ENCODE measurements at places on chromosomes 16 and 17.

GRCh38 chr16:46591257-46591656 lies 29.9 kb downstream of the SHCBP1 start:
- DNase-seq = no peak

DNA sequence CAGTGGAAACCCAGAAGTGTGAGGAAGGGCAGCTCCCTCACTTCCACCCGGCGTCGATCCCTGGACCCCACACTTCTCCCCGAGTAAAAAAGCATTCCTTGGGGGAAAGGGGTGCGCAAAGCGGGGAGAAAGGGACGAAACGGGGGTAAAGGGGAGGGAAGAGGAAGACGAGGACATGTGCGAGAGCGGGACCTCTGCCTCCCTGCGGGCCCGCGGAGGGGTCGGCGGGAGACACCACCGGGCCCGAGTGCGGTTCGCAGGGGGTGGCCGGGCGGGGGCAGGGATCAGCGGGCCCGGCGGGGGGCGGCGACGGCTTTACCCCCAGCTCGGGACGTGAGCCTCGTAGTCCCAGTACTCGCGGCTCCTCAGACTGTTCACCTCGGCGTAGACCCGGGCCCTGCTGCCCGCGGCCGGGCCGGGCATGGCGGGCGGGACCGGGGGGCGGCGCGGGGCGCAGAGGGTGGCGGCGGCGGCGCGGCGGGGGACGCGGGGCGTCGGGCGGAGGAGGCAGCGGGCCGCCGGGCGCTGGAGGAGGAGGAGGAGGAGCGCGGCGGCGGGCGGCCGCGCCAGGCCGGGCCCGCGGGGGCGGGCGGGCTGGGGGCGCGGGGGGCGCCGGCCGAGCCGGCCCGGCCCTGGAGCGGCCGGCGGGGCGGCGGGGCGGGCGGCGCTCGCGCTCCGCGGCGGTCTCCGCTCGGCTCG lies 443 bp downstream of the CSNK2A2 start:
- no peak for DNase-seq

DNA sequence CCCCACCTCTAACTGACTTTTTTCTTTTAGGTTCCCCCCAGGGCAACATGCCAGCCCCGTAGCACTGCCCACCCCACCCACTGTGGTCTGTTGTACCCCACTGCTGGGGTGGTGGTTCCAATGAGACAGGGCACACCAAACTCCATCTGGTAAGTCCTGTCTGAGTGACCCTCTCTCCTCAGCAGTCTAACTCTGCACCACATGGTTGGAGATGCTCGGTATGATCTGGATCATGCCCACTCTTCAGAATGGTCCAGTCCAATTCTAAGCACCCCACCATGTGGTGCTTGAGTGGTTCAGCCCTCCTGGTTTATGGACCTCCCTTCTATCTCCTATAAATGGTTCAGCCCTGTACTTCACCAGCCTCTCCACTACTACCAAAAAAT lies 5.9 kb downstream of the KDM6B start:
- DNase-seq = peak; percentile 48

GRCh38 chr16:29990883-29991570 lies 4.4 kb downstream of the HIRIP3 start:
- no peak for DNase-seq

DNA sequence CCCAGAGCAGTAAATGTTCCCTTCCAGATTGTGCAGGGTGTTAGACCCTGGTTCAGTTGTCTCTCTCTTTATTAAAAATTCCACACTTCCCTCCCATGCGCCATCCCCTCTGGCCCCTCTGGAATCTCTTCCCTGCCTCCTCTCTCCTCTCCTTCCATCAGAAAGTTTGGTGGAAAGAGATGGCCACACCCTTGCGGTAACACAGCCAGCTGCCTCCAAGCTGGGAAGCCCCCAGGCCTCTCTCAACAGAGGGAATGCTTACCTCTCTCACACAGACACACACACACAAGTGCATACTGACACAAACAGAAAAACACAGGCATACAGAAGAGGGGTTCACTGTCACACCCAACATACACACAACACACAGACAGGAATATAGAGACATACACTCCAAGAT lies 220.5 kb downstream of the C16orf78 start:
- DNase-seq = no peak

DNA sequence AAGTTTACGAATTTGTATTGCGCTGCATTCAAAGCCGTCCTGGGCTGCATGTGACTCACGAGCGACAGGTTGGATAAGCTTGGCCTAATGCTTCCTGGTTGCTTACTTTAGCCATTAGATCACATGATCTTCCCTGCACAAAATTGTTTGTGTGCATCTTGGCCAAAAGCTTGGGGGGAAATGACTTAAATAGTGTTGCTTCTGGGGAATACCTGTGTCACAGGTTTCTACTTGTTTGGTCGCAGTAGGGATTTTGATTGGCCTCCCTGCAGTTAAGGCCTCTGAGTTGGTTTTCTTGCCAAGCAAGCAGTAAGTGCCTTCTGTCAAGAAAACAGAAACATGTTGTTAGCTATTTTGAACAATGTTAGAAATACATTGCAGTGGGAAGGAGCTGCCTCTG lies 39.6 kb upstream of the DUSP14 start:
- DNase-seq = no peak

DNA sequence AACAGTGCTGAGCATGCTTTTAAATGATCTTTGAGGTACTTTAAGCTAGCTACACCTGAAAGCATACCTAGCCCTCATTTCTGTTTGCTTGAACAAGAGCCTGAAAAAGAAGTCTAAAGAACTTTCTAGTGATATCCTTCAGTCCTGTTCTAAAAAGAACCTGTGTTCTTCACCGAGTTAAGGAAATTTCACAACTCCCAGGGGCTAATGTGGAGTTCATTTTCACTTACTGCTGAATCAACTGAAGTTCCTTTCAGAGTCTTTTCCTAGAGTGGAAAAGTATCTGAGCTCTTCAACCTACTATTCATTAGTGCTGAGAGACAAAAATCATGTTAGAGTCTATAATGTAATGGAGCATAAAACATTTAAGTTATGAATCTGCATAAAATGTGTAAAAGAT lies 66.9 kb downstream of the CHD9 start:
- DNase-seq = peak; percentile 39

All from fibroblast of mammary gland (primary cell).